ENCODE measurements at places on chromosomes 11 and 22.

DNA sequence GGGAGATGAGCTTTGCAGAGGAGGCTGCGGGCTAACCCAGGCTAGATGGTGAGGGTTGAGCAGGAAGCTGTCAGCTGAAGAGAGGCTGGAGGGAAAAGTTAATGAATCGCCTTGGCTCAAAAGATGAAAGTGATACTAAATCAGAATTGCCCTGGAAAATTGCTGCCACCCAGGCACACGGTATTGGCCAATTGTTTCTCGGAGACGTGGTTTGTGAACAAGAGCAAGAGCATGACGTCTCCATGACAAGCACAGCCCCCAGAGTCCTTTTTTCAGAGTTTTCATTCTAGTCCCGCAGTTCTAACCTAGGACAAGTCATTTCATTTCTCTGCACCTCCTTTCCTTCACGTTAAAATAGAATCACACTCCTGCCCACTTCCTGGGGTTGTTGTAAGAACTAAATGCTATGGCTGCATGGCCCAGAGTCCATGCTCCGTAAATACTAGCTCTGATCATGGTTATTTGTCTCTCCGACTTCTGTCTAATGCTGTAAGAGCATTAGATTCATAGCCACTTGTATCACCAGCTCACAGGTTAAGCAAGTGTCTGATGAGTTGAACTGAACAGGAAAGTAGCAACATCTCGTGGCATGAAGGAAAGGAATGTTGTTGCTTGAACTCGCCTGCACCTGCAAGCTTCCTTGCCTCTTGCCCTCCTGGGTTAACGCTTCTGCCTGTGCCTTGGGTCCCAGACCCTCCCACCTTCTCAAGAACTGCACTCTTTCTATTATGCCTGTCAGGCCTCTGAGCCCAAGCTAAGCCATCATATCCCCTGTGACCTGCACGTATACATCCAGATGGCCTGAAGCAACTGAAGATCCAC, 33.8 kb upstream of the NUP50 start:
- DNase-seq = no peak

DNA sequence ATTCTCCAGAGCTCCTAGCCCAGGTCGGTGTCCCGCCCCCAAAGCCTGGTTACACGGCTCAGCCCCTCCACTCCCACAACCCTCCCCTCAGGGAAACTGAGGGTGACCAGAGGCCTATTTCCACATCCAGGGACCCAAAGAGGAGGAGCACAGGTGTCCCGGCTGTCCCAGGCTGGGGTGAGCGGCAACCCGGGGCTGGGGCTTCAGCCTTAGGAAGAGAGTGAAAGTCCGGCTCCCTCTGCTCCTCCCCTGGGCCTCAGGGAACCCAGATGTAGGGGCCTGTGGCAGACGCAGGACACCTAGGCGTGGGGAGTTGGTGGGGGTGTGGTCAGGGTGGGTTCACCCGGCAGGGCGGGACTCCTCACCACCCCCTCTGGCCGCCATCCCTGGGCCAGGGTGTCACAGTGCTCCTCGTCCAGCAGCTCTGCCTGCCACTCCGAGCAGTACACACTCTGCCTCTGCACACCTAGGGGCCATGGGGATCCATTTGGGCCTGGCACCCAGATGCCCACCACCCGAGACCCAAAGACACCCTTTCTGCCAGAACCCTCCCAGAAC, 63.1 kb downstream of the ARFGAP3 start:
- DNase-seq = no peak

- no peak for DNase-seq
Measured at GRCh38 chr11:65065851-65066250, 7.5 kb upstream of the NAALADL1 start.

GRCh38 chr11:94295534-94295933, 8.8 kb upstream of the IZUMO1R start:
- no peak for DNase-seq

GRCh38 chr11:14443638-14444037, 56.0 kb downstream of the COPB1 start:
- DNase-seq = no peak

DNA sequence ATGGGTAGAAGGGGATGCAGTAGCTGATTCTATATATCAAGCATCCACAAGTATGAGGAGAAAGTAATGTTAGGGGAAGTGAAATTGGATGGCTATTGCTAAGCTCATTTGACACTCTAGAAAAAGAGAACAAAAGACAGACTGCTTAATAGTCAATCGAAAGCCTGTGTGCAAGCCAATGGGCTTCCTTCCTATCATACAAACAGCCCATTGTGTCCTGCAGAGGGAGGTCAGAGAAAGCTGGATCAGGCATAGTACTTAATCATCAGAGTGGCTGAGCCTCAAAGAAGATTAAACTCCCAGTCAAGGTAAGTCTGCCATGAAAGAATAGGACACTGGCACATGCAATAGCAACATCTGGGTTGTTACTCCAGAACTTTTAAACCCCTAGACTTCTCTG, 50.9 kb upstream of the PGR start:
- no peak for DNase-seq

GRCh38 chr11:86150847-86151173, 81.9 kb upstream of the PICALM start:
- DNase-seq = no peak

- no peak for DNase-seq
Measured at GRCh38 chr11:23406131-23406819, 546.0 kb upstream of the CCDC179 start.

GRCh38 chr11:44333271-44334218, 23.6 kb upstream of the ALX4 start:
- no peak for DNase-seq

DNA sequence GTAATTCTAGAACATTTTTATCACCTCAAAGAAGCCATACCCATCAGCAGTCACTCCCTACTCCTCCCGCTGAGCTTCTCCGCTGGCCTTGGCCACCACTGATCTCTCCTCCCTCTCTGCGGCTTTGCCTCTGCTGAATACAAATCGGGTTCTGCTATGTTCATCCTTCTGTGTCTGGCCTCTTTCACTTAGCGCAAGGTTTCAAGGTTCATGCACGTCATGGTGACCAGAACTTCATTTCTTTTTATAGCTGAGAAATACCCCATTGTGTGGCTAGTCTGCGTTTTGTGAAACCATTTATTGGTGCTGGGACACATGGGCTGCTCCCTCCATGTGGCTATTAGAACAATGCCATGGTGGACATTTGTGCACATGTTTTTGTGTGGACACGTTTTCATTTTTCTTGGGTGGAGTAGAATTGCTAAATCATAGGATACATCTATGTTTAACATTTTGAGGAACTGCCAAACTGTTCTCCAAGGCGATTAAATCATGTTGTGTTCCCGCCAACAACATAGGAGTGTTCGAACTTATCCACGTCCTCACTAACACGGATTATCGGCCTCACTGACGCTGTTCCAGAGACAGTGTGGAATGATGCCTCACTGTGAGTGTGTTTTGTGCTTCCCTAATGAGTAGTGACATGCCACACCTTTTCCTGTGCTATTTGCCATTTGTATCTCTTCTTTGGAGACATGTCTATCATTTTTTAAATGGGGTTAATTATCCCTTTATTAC, 24.2 kb upstream of the KRTAP5-6 start:
- no peak for DNase-seq

DNA sequence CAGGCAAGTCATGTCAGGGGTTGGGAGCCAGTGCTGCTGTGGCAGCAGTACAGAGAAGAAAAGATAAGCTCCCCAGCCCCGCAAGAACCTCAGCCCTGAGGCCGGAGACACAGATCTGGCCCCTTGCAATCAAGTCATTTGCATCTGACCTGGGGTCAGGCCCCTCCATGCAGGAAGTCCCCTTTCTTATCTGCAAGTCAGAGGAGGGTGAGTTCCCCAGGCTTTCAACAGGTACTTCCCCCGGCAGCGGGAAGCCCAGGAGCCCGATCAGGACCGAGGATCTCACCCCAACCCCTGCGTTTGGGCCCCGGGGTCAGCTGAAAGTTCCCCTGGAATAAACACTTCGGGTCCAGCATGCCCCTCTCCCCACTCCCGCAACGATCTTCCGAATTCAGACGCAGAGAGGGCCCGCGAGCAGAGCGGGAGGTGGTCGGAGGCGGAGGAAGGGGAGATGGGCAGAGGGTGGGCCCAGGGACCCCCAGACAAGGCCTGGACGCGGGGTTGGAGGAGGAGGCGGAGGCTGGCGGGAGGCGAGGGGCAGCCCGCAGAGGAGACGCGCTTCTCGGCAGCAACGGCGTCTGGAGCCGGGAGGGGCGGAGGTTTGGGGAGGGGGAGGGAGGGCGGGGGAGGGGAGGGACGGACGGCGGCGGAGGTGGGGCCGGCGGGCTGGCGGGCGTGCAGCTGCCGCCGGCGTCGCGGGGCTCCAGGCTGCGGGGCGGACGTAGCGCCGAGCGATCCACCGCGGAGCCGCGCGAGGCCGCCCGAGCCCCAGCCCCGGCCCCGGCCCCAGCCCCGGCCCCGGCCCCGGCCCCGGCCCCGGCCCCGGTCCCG, at the start of gene TSPAN18:
Gene TSPAN18, plus strand, starts transcription at position 680 of the 831 bp plus-strand sequence. CDS start 179,455 bp downstream, outside the sequence.
- peak; percentile 67 for DNase-seq

- no peak for DNase-seq
Measured at GRCh38 chr22:49738566-49738965, 89.1 kb downstream of the BRD1 start.

DNA sequence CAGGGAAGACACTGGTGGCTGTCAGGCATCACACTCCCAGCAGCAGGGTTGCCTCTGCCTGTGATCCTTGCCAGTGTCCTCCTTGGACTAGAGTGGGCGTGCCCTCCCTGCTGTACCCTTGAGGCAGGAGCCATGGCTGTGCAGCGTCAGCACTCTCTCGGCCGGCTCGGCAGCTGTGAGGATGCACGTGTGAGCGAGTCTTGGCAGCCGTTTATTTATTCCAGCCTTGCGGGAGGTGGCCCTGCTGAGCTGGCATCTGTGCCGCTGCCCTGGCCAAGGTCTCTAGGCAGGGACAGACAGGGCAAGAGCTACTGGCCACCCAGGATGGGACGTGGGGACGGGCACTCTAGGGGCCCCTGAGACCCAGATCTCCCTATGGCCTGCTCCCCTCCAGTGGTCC, 33.9 kb downstream of the TSPAN4 start:
- no peak for DNase-seq

DNA sequence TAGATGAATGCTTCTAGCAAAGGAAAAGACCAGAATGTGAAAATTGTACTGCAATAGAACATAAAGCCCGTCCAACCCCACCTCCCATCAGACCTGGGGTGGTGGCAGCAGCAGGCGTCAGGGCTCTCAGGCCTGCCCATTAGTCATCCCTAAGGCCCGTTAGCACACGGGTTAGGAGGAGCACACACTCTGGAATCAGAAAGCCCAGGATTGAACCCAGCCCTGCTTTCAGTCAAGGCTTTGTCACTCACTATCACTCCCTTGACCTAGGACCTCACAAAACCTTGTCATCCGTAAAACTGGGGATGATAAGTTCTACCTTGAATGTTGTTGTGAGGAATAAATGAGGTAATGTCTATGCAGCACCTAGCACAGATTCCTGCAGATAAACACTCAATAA, 26.9 kb downstream of the MICAL3 start:
- no peak for DNase-seq

DNA sequence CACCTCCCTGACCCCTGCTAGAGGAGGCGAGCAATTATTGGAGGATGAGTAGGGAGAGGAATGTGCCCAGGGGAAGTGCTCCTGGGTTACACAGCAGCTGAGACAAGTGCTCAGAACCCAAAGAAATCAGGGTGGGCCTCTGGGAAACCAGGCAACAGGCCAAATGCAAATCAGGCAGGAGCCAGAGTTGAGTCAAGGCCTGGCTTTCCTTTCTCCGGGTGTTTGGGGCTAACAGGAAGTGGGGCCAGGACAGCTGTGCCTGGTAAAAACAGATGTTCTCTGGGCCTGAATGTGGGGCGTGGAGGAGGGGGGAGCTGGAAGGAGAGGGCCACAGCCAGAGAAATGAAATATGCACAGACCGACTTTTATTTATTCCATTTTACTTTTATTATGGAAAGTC, 22.0 kb downstream of the MFNG start:
- peak; percentile 33 for DNase-seq

DNA sequence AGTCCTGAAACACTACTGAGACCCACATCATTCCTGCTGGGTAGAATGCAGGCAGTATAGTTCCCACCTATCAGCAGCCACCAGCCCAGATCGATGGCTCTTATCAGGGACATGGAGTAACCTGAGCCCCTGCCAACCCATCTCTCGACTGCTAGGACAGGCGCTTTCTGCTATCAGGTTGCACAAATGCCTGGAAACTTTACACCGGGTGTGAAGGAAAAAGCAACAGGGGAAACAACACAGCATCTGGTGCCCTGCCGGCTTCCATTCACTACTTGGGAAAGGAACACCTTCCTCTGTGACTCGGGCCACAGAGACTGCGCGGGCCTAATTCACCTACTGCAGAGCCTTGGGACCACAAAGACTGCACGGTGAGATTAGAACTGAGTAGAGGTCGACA, 18.5 kb downstream of the RBFOX2 start:
- DNase-seq = no peak

DNA sequence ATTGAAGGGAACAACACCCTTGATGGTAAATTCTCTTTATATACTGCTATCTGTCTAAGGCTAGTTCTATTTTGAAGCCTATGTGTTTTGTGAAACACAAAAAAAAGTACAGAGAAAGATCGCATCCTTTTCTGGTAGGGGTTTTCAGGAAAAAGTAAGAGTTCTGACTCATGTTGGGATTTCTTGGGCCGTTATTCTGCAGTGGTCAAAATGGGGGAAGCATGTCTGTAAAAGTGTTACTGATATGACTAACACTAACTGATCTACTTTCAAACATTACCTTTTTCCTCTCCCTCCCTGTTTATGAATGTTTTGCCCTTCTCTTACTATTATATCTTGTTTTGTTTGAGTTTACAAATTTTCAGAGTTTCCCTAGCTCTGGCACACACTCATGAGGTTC, 53.9 kb downstream of the CTNND1 start:
- DNase-seq = no peak

- no peak for DNase-seq
Measured at GRCh38 chr11:110339456-110340250, 43.2 kb upstream of the RDX start.

GRCh38 chr11:132855516-132855915, 676.8 kb downstream of the OPCML start:
- DNase-seq = no peak

- no peak for DNase-seq
Measured at GRCh38 chr22:35642305-35642741, 5.9 kb upstream of the APOL6 start.

DNA sequence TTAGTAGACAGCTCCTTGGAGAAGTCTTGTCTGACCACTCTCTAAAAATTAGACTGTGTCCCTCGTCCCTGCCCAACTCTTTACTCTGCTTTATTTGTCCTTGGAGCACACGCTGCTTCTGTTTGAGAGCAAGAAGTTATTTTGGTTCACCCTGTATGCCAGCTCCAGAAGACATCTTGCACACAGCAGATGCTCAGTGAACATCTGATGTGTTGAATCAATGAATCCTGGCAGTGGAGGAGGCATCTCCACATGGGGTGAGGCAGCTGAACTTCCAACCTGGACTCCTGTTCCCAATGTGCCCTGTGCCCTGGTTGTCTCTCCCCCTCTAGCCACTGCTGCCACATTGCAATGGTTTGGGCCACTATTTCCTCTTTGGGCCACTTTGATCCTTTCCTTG, 213.6 kb downstream of the CEP164 start:
- DNase-seq = no peak

DNA sequence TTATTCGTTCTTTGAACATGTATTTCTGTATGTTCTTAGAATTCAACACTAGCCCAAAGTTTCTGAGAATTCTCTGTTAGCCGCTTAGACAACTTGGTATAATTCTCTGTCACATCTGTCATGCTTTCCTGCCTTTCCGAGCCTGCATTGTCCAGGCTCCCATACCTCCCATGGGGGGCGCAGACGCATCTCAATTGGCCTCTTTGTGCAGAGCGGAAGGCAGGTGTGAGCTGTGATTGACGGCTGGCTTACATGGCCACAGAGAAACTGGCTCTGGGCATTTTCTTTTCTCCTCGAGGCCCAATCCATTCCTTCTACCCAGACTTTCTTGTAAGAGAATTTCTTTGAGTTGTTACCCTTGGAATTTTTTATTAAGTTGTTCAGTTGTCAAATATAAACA, 132.7 kb upstream of the SESN3 start:
- DNase-seq = no peak

Data from germinal center (tissue), 1 donor.